ENCODE measurements at places on chromosomes 7 and 10.
A peak's percentile ranks its signal among the peaks of the same experiment; 100 is the strongest.

- DNase-seq = no peak
Measured at GRCh38 chr10:104259999-104260774, 5.5 kb downstream of the GSTO1 start.

DNA sequence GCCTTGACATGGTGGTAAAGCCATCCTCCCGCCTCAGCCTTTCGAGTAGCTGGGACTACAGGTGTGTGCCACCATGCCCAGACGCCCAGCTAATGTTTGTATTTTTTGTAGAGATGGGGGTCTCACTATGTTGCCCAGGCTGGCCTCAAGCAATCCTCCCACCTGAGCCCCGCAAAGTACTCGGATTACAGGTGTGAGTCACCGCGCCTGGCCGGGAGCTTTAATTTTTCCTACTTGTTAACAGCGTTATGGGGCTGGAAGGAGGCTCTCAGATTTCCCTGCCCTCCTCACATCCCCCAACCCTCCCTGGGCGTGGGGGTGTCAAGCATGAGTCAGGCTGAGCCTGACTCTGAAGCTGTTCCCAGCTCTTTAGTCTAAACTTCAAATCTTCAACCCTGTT, 8.3 kb downstream of the ALKBH4 start:
- no peak for DNase-seq

GRCh38 chr7:127375631-127376030, 16.9 kb downstream of the ZNF800 start:
- no peak for DNase-seq

DNA sequence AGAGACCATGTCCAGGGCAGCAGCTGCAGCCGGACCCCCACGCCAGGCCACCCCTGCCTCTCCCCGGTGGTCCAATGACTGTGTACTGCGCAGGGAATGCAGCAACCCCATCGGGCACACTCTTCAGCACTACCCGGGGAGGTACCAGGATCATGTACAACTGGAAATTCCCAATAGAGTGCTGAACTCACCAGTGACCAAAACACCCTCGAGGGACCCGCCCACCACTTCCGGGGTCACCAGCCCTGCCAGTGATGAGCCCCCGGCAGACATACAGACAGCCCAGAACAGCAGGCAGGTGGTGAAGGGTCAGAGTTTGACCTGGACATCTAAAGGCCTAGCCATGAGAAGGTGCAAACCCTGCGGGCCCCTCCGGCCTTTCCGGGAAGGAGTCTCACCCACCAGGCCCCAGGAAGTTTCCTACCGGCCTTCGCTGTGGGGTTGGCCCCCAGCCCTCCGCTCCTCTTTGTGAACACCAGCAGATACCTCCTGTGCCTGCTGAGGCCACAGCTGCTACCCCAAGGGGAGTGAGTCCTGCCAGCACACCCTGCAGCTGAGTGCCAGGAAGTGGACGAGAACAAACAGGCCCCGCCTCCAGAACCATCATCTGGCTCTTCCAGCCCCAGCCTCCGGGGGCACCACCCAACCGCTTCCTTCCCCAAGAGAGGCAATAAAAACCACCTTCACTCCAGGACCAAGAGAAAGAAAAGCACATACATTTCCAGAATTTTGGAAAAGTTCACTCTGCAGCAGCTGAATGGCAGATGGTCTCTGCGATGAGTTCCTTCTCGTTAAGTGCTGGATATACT, 5.0 kb upstream of the ANKRD61 start:
- DNase-seq = no peak

GRCh38 chr7:117485118-117485620, 5.3 kb downstream of the CFTR start:
- no peak for DNase-seq

DNA sequence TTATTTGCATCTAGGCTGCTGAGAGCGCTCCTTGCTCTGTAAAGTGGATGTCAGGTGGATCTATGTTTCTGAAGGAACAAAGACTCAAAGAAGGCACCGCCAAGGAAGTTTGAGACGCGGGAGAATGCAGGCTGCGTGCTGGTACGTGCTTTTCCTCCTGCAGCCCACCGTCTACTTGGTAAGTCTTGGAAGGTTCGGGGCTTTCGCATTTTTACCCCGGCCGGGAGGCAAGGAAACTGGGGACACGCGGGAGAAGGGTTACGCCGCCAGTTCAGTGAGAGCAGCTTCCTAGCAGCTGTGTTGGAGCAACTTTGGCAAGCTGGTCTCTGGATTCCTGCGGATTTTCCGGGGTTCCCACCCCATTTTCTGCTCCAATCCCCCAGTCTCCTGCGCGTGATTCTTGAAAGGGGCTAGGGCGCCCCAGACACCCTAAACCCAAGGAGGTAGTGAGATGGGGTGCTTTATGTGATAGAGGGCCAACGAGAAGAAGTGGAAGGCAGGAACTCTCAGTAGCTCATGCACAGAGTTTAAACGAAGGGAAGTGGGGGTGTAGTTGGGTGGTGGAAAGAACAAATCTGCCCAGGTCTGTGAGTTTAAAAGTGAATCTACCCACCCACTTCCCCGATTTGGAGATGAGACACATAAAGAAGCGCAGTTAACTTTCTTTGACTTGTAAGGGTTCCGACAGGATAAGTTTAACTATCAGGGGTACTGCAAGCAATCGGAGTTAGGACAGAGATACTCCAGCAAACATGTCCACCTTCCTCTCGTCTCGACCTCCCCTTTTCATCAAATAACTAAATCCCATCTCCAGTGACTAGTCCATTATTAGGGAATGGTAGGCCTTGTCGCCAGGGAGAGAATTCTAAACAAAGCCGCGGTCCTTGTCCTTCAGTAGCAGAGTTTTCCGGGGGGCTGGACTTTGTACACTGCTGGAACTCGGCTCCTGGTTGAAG, 2.5 kb downstream of the NXPH1 start:
- no peak for DNase-seq

- no peak for DNase-seq
Measured at GRCh38 chr10:13390604-13391522, 42.8 kb upstream of the SEPHS1 start.

- peak; percentile 75 for DNase-seq
Measured at GRCh38 chr7:130419658-130420057, 21.2 kb downstream of the CEP41 start.

DNA sequence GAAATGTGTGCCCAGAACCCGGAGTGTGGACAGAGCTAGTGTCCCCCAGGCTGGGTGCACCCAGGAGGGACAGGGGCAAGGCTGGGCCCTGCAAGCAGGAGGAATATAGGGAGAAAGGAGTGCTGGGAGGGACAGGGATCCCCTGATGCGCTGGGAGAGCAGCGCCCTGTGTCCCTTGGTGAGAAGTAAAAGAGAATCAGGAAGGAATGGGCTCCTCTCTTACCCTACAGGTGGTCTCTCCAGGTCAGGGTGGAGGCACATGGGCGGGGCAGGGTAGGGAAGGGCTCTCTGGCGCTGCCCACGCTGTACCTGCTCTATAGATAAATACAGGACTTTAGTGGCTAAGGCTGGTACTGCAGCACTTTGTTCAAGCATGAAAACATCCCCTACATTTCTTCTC, 753.8 kb downstream of the GRID1 start:
- DNase-seq = no peak

DNA sequence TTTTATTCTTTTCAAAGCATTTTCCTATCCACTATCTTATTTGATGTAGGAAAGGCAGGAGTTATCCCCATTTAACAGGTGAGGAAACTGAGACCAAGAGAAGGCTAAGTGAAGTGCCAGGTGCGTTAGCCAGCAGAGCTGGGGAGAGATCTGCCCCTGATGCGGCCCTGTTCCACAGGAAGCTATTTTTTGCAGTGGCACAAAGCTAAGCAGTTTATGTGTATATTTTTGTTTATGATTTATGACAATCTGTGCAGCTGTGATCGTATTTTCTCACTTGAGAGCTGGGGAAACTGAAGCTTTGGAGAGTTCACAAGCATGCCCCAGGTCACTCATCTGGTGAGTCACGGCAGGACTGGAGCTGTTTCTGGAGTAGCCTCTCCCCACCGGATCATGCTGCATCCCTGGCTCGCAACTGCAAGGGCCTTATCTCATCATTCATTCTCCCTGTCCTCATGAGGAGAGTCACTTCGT, 38.8 kb downstream of the SLC29A3 start:
- no peak for DNase-seq

GRCh38 chr7:30877993-30878392, 33.7 kb upstream of the AQP1 start:
- DNase-seq = no peak

GRCh38 chr7:150428671-150429451, 21.6 kb upstream of the GIMAP8 start:
- DNase-seq = peak; percentile 63

Data from NCI-H2227 treated with DMSO at 0.1 percent for 48 hours (cell line).